Kasumi-1 (cell line): ENCODE measurements at places on chromosomes 3 and 15.

- DNase-seq, result no peak
Measured at GRCh38 chr15:32803631-32804030, 85.8 kb downstream of the GREM1 start.

DNA sequence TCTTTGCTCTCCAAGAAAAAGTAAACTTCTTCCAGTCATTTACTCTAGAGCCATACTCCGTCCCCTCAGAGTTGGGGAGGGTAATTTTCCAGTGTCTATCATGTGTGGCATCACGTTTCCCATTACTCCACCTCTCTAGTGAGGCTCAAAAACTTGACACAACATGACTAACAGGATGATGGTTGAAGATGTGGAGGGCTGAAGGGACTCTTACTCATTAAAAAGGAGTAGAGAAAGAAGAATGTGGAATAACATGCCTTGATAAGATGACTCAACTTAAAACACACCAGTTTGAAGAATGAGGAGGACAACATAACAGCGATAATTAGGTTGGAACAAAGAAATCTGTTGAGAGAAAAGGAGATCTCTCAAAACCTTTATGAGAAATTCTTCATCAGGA lies 894.3 kb downstream of the OTOL1 start:
- DNase-seq, result no peak

- DNase-seq, result no peak
Measured at GRCh38 chr15:46120713-46121112, 485.9 kb downstream of the SQOR start.

DNA sequence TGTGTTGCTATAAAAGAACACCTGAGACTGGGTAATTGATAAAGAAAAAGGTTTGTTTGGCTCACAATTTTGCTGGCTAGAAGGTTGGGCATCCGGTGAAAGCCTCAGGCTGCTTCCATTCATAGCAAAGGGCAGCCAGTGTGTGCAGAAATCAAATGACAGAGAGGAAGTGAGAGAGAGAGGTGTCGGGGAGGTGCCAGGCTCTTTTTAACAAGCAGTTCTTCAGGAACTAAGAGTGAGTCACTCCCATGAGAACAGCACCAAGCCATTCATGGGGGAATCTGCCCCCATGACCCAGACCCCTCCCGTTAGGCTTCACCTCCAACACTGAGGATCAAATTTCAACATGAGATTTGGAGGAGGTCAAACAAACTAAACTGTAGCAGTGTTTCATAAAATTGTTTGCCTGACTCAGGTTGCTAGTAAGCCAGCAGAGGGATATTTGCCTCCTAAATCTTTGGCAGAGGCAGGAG lies 4.5 kb upstream of the PARP15 start:
- DNase-seq, result peak; percentile 86

GRCh38 chr15:83682476-83683088 lies 28.7 kb downstream of the ADAMTSL3 start:
- no peak for DNase-seq

DNA sequence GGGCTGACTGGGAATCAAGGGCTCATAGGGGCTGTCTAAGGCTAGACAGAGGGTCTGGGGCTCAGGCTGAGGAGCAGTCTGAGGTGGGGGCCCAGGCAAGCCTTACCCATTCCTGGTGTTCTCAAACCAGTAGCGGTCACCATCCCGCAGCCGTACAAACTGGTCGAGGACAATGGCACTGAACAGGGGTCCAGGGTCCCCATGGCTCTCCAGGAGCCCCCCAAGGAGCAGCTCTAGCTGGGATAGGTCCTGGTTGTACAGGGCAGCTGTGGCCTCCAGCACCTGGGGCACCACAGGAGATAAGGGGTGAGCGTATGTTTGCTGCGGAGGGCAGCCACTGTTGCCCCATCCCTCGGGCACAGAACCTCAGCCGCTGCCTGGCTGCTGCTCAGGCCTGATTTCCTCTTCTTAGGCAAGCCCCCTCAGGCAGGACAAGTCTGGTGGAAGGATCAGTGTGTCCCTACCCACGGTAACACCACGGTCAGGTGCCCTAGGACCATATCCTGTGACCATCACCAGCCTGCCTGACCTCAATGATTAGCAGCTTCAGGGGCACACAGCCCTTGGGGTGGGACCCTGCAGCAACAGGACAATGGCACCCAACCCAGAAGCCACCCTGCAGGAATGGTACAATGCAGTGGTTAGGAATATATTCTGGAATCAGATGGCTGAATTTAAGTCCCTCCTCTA lies 5.9 kb downstream of the DUOX2 start:
- DNase-seq, result no peak

- DNase-seq, result no peak
Measured at GRCh38 chr15:45468294-45468693, 54.3 kb downstream of the SLC30A4 start.

- no peak for DNase-seq
Measured at GRCh38 chr15:81752974-81753373, 292.8 kb downstream of the MEX3B start.

- no peak for DNase-seq
Measured at GRCh38 chr3:105755121-105755886, 113.5 kb downstream of the CBLB start.
